ENCODE measurements at places on chromosomes 6 and 20.

GRCh38 chr6:142015011-142015410, 117.7 kb upstream of the GJE1 start:
- no peak for DNase-seq

DNA sequence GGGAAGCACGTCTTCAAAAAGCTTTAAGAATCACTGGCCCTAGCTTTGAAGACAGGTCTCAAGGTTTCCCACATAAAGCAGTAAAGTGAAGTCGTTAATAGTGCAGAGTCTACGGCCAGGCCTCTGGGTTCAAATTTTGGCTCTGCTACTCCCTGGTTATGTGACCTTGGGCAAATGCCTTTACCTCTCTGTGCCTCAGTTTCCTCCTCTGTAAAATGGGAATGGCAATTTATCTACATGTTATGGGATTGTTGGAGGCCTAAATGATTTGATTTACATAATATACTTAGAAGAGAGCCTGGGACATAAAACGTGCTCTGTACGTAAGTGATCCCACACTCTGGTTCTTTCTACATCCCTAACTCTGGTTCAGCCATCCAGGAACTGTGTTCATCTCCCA, 32.1 kb downstream of the CPNE5 start:
- DNase-seq: no peak

DNA sequence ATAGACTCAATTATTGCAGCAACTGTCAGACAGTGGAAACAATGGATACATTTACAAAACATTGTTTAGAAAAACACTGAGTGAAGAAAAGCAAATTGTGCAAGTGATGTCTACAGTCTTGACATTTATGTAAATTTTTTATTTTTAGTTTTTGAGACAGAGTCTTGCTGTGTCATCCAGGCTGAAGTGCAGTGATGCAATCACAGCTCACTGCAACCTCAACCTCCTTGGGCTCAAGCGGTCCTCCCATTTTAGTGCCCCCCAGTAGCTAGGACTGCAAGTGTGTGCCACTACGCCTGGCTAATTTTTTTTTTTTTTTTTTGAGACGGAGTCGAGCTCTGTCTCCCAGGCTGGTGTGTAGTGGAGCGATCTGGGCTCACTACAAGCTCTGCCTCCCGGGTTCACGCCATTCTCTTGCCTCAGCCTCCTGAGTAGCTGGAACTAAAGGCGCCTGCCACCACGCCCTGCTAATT, 9.7 kb downstream of the CNBD2 start:
- no peak for DNase-seq

DNA sequence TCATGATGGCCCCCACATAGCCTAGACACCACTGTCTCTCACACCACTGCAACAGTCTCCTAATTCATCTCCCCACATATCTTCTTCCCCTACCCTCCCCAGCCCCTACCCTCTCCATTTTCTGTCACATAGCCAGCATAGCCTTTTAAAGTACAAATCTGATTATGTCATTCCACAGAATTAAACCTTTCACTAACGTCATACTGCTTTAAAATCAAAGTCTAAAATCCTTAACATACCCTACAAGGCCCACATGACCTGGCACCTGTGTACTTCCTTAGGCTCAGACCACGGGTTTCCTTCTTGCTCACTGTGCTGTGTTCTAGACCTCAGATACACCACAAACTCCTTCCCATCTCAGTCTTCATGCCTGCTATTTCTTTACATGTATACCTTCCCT, 5.9 kb downstream of the OSTM1 start:
- DNase-seq: no peak

GRCh38 chr20:20482453-20482852, 114.5 kb downstream of the INSM1 start:
- no peak for DNase-seq

- DNase-seq: no peak
These were observed 28.3 kb upstream of the CTAGE9 start for GRCh38 chr6:131739136-131739535.

DNA sequence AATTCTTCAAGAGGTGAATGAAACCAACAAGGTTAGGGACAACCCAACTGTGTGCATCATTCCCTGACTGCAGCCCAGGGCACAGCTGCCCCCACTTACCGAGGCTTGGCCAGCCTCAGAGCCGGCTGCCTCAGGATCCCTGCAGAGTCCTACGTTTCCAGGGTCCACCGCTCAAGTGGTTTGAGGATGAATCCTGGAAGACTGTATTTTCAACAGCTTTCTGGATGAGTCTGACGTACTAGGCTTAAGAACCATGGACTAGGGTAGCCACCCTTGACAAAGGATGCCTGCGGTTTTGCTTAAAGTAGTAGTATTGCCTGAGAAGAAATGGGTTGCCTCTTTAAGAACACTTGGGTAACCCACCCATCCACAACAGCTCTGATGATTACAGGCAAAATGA, 101.4 kb downstream of the FOXC1 start:
- no peak for DNase-seq

DNA sequence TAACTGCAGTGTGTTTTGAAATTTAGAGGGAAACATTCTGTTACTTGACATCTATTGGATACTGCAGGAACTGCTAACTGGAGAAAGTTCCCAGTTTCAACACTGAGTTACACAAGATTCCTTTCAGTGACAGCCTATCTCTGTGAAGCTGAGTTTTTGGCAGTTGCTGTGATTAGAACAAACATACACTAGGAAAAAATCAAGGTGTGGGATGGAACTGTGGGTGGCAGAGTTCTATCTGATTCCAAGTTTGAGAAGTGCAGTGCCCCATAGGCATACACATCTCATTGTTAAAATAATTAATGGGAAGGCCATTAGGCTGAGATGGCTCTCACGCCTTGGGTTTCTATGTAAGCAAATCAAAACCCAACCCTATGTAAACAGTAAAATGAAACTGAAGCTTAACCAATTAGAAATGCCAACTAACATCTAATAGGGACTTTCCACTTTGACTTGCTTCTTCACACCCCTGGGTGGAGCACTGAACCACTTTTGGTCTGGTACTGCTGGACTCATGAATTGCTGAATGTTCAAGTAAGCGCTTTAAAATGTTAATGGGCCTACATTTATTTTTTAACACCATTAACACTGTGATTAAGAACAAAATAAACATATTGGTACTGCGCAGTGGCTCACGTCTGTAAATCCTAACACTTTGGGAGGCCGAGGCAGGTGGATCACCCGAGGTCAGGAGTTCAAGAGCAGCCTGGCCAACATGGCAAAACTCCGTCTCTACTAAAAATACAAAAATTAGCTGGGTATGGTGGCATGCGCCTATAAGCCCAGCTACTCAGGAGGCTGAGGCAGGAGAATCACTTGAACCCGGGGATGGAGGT, 55.2 kb upstream of the TBC1D7 start:
- DNase-seq: no peak
